Gastrocnemius medialis (tissue), 4 donors: ENCODE measurements at places on chromosomes 7 and 10. TPM values are rescaled to one million over a fixed set of nuclear protein-coding genes. Genes with fewer than 3 reads are reported as not detected.
A peak's percentile ranks its signal among the peaks of the same experiment; 100 is the strongest.

The PALD1 gene
- total RNA-seq, result 2.5 TPM

The MSMB gene
- total RNA-seq, result not detected

The FOXP2 gene
- 16.9 TPM for total RNA-seq

The RAB19 gene
- not detected for total RNA-seq

The LIPN gene
- not detected for total RNA-seq

The NPC1L1 gene
- total RNA-seq, result not detected

The NDUFB8 gene
- 226 TPM for total RNA-seq

The CHST3 gene
- total RNA-seq, result 15.7 TPM

The NYAP1 gene
- not detected for total RNA-seq

The SPRN gene
- not detected for total RNA-seq

GRCh38 chr7:68155676-68156075, 1159.0 kb downstream of the TYW1 start:
- H3K36me3 ChIP-seq, result no peaks in the 10 kb centered on the region
- no peak overlapping the region for H3K4me3 ChIP-seq
- no peak overlapping the region for H3K27ac ChIP-seq
- no peak for DNase-seq
- H3K27me3 ChIP-seq, result no peaks in the 10 kb centered on the region

DNA sequence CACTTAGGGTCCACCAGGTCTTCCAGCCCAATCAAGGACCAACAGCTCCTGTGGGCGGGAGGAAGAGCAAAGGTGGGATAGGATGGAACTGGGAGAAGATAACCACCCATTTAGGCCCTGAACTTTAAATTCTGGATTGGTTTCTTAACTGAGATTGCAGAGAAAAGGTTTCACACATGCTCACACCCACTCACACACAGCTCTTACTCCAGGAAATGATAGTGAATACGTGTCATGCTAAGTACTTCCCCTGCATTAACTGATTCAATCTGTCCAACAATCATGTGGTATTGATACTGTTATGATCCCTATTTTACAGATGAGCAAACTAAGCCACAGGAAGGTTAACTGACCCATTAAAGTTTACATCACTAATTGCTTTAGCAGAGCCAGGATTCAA, 4.6 kb upstream of the CYP3A4 start:
- no peaks in the 10 kb centered on the region for H3K36me3 ChIP-seq
- no peak overlapping the region for H3K4me3 ChIP-seq
- H3K4me1 ChIP-seq, result peaks cover 21% of the 10 kb centered on the region
- H3K27ac ChIP-seq, result no peak overlapping the region
- H3K27me3 ChIP-seq, result no peaks in the 10 kb centered on the region

DNA sequence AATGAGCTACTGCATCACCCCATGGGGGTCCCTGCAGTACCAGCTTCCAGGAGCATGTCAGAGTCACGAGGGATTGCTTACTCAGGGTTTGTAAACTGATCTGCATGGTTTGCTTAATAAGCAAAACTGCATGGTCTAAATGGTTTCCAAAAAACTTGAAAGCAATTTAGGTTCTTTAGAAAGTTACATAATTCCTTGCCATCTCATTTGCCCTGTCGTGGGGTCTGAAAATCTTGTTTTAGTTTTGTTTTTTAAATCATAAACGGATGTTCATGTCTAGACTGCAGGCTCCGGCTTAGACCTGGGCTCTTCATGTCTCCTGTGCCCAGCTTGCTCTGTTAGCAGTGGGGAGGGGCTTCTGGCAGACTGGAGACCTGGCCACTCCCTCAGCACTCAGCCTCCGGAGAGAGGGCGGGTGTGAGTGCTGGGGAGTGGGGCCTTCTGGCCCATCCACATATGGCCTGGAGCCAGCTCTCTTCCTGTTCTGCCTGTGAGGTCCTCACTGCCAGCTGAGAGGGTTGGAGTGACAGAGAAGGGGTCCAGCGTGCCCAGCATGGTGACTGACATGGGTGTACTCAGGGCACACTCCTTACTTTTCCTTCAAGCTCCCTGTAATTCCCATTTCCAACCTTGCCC, 17.5 kb downstream of the PRF1 start:
- H3K27ac ChIP-seq, result no peak overlapping the region
- H3K4me1 ChIP-seq, result peaks cover 14% of the 10 kb centered on the region
- H3K36me3 ChIP-seq, result no peaks in the 10 kb centered on the region
- no peak overlapping the region for H3K4me3 ChIP-seq
- H3K27me3 ChIP-seq, result no peaks in the 10 kb centered on the region
- DNase-seq, result no peak

GRCh38 chr10:15236340-15236739, 67.8 kb upstream of the NMT2 start:
- no peaks in the 10 kb centered on the region for H3K27me3 ChIP-seq
- no peak overlapping the region for H3K27ac ChIP-seq

DNA sequence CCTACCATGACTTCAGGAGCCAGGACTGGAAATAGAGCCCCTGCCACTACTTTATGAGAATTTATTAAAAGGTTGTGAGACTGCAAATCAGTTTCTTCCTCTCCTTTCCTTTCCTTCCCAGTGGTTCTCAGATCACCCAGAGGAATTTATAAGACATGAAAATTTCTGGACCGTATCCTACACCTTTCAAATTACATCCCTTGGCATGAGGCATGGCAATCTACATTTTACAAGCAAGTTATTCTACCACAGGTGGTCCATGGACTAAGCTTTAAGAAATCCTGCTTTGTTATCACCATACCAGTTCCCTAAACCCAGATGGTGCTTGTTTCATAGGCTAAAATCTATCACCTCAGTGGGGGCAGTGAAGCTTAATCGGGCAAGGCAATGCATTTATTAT, 66.5 kb downstream of the TPK1 start:
- H3K27ac ChIP-seq, result no peak overlapping the region
- no peak overlapping the region for H3K4me3 ChIP-seq
- H3K4me1 ChIP-seq, result no peaks in the 10 kb centered on the region

DNA sequence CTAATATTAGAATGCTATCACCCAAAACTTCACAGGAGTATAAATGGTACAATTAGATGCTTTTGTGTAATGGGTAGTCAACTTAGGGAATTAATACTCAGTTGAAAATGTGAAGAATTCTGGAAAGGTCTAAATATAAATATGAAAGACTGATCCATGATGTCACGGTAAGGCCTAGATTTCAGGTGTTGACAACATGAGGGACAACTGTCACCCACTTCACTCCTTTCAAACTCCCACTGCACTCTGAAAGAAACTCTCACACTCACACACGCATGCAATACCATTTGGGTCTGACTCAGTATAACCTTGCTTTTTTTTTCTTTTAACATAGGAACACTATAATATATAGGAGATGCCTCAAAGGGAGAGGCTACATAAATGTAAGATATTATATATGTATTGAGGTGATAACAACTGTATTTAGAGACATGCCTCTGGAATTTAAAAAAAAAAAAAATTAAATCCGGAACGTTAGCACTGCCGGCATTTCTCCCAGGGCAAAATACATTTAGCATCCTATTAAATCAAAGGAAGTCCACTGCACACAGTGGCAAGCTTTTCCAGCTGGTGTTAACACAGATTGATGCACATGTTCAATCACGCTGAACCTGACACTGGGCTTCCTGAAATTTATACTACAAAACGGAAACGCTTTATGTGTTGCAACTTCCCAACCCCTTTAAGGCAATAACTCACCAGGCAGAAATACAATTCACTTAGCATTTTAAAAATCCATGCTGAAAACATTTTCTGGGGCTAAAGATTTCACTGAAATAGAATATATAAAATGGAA, 74.9 kb downstream of the RSU1 start:
- no peak for DNase-seq
- H3K36me3 ChIP-seq, result no peaks in the 10 kb centered on the region
- H3K27me3 ChIP-seq, result no peaks in the 10 kb centered on the region
- no peaks in the 10 kb centered on the region for H3K4me1 ChIP-seq

DNA sequence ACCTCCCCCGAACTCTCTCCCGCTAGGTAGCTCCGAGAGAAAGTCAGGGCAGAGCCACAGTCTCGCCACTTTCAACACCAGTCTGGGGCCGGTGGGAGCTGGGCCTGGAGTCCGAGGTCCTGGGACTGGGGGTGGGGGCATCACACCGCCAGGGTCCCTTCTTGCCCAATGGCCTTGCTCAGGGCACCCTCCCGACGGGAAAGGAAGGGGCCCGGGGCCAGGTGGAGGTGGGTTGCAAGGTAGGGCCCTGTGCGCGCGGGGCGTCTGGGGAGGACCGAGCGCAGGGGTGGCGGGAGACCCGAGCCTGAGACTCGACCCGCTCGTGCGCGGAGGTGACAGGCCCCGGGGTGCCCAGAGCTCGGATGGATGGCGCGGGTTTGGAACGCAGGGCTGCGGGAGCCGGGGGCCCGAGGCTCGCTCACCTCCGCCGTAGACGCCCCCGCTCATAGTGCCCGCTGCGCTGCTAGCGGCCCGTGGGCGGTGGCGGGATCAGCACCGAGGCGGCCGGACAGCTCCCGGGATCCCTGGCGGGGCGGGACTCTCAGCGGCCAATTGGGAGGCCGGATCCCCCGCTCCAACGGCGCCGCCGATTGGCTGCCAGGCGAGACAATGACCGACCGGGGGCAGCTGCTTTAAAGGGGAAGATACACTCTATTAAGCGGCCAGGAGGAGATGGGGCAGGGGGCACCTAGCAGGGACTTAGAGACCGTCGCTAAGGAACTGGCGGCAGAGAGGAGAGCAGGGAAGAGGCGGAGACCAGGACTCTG, at the start of gene ACTL6B:
Gene ACTL6B, minus strand, starts transcription at position 541 of the 767 bp plus-strand sequence. Its CDS starts 94 bp downstream, at position 447.
- no peak within 1 kb of the TSS for H3K4me3 ChIP-seq
- no peaks in the 10 kb centered on the region for H3K4me1 ChIP-seq
- peaks cover 50% of the 10 kb centered on the region for H3K27me3 ChIP-seq
- no peak within 1 kb of the TSS for H3K27ac ChIP-seq

GRCh38 chr10:77513781-77514331, 123.8 kb downstream of the KCNMA1 start:
- no peaks in the 10 kb centered on the region for H3K27me3 ChIP-seq
- no peak overlapping the region for H3K4me3 ChIP-seq
- peaks cover 53% of the 10 kb centered on the region for H3K4me1 ChIP-seq
- peak; percentile 95 for DNase-seq
- peak overlapping the region; percentile 91 for H3K27ac ChIP-seq
- no peaks in the 10 kb centered on the region for H3K36me3 ChIP-seq

DNA sequence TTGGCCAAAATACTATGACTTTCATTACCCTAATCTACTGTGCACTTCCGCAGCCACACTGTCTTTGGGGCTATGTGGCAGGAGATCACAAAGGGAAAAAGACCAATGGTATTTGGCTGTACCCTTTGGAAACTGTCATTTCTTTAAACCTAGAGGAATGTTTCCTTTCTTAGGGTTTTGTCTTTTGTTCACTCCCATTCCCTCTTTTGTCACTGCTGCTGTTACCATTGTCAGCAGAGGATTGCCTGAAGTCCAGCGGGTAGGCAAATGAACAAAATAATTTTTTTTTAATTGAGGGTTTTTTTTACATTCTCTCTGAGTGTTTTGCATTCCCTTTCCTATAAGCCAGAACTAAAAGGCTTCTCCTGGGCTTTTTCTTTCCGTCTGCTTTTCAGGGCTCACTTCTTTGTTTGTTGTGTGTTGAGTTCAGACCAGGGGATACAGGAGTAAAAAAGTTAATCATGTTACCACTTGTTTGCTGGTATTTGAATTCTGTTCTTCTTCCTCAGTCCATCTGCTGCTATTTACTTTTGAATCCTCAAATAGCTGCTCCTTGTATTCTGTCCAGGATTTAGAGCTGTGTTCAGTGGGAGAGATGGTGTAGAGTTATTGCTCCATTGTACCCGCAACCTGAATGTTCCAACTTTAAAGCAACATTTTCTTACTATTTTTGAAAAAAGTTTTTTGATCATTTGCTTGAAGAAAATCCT, 374.6 kb downstream of the SUGCT start:
- no peaks in the 10 kb centered on the region for H3K36me3 ChIP-seq
- H3K4me1 ChIP-seq, result no peaks in the 10 kb centered on the region
- no peaks in the 10 kb centered on the region for H3K27me3 ChIP-seq
- DNase-seq, result no peak
- H3K27ac ChIP-seq, result no peak overlapping the region

DNA sequence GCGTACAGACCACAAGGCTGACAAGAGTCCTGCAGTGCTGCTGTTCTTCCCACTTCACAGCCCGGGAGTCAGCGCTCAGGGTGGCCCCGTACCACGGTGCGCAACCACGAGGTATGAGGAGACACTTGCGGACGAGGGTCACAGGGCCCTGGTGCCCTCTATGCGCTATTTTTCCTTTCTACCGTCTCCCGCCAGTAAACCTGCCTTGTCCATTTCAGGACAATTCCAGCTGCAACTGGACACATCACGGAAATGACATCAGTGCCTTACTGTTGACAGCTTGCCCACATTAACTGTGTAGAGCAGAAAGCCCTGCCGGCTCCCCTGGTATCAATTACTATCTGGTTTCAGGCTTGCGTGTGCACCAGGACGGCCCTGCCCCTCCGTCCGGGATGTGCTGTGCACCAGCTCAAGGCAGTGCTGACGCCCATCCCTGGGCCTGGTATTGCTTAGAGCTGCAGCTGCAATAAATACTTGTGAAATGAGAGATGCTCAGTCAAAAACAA, 65.1 kb downstream of the ZRANB1 start:
- H3K27ac ChIP-seq, result peak overlapping the region; percentile 90
- H3K4me3 ChIP-seq, result no peak overlapping the region
- peaks cover 76% of the 10 kb centered on the region for H3K4me1 ChIP-seq

DNA sequence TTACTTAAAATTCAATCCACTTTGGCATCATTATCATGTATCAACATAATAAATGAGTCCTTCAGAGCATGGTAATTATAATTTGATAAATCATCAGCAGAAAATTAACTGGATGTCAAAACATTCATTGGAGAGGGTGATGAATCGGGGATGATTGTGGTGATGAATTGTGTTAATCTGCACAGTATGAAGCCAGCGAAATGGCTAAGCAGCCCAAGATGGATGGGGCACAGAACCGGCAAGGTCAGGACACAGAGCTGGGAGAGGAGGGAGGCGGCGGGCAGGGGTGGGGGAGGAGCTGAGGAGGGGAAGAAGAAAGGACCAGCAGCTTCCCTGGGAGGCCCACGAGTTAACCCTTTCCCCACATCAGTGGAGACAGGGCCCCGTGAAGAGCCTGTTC, 536.1 kb downstream of the LRMDA start:
- no peaks in the 10 kb centered on the region for H3K27me3 ChIP-seq
- H3K4me3 ChIP-seq, result no peak overlapping the region
- DNase-seq, result no peak
- H3K4me1 ChIP-seq, result no peaks in the 10 kb centered on the region

DNA sequence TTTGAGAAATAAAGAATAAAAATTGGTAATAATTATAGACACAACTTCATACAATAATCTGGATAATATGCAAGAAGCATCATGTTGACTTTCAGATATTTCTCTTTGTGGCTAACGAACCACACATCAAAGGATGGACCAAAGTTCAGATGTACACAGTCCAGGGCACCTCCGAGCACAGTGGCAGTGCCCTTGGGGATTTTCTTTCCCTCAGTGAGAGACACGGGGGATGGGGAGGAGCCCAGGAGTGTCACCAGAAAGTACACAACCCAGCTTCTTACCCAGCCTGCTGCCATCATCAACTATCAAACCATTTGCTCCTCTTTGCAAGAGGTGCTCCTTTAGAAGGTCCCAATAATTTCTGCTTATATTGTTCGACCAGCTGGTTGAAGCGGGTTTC, 33.2 kb downstream of the RBM28 start:
- H3K36me3 ChIP-seq, result peaks cover 90% of the 10 kb centered on the region
- H3K4me3 ChIP-seq, result no peak overlapping the region
- H3K27ac ChIP-seq, result no peak overlapping the region
